ENCODE measurements at places on chromosomes 12 and 14.

- DNase-seq, result peak; percentile 99
These were observed 8.5 kb upstream of the LTBP2 start for GRCh38 chr14:74620497-74620921.

GRCh38 chr12:49648712-49649003 is 25.3 kb downstream of the PRPF40B start:
- DNase-seq, result no peak

DNA sequence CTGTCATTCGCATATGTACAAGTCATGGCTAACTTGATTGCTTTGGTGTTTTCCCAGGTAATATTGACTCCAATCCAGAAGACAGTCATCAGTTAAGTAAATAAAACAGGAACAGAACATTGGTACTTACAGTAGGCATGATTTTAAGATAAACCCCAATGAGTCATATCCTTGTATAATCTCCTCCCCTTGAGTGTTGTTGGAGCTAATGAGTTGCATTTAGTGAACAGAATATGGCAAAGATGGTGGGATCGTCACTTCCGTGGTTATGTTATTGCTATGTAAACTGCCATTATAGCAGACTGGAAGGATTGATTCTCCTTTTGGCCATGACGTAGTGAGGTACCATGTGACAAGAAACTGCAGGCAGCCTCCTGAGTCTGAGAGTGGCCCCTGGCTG is 102.2 kb downstream of the TMX1 start:
- DNase-seq, result peak; percentile 31

- no peak for DNase-seq
These were observed 256.8 kb upstream of the FLRT2 start for GRCh38 chr14:85273099-85273677.

DNA sequence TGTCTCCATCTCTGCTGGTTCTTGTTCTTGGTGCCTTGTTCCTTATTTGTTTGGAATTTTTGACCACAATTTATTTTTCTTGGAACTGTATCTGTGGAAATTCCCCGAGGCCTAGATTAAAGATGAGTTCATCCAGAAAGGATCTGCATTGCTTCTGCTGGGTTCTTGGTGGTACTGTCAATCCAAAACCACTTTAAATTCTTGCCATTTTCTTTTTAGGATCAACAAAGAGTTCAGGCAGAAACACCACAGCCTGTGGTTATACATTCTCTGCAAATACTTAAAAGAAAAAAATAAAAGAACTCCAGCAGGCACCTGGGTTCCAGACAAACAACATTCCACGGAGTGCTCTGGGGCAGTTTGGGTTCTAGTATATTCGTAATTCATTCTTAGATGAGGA is 6.0 kb upstream of the VAMP1 start:
- DNase-seq, result peak; percentile 24

DNA sequence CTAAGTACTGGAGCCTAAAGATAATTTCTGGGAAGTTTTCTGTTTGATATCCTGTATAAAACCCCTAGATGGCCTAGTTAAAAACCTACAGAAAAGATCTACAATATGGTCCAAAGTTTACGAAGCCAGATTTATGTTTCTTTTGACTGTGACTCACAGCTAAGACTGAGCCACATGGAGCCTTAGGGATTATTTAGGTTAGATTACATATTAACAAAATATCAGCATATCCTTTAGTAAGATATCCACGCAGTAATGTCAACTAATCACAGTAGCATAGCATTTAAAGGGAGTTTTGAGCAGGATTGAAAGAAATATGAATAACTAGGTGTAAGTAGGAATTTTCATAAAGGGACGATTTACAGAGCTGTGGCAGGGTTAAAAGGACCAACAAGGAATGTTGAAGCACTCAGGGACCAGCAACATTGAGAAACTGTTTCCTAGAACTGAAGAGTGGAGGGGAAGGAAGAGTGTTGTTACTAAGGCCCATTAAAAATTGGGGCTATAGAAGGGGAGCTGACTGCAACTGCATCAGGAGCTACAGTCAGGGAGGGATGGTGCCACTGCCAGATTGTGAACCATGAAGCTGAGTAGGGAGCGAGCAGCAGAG is 155.5 kb downstream of the DACT1 start:
- no peak for DNase-seq

DNA sequence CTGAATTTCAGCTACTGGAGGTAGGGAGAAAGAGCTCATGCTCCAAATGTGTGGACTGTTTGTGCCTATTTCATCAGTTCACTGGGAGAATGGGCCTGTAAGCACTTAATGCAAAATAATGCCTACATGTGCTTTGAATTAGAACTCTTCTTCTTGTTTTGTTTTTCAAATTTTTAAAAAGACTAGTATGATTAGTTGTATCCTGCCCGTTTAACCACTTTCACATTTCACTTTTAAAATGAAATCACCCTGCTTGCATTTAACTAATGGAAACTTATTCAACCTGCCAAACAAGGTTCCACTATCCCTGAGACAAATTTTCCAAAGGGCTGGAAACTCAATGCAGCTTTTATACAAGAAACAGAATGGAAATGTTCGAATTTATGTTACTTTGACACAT is 79.7 kb downstream of the SAMD4A start:
- no peak for DNase-seq

DNA sequence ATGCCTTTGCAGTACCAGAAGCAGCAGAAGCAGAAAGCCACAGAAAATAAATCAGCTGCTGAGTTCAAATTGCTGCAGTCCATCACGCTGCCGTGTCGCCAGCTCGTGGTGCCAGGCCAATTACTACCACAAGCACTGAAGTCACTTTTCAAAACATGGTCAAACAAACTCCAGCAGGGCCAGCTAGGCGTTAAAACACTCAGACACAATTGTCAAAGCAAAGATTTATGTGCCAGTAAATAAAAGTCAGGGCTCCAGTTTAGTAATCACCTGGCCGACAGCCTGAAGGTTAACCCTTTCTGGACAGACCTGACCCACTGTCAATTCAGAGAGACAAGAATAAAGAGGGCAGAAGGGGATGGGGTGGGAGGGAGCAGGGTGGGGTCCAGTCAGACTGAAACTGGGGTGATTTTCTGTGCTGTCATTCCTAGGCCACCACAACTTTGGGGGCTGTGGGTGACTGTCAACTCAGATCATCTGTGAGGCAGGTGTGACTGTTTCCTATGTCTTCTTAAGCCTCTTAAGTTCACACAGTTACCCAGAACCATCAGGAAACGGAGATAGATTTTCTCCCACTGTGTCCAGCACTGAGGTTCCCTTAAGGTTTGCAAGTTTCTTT is 109.8 kb upstream of the FUT8 start:
- DNase-seq, result no peak

- DNase-seq, result no peak
These were observed 48.8 kb downstream of the CIT start for GRCh38 chr12:119828300-119828699.

GRCh38 chr12:47817272-47818006 is 2.3 kb downstream of the HDAC7 start:
- no peak for DNase-seq

- DNase-seq, result no peak
These were observed 127.7 kb upstream of the FOXN3 start for GRCh38 chr14:89544636-89545301.

- no peak for DNase-seq
These were observed 155.6 kb downstream of the SLC6A15 start for GRCh38 chr12:84756961-84757360.
